Stimulated activated CD8-positive, alpha-beta memory T cell treated with anti-CD3 and anti-CD28 coated beads, Interleukin-2, amount 100 ng/mL, for 1 hour (primary cell): ENCODE measurements at places on chromosomes 2 and 18.

DNA sequence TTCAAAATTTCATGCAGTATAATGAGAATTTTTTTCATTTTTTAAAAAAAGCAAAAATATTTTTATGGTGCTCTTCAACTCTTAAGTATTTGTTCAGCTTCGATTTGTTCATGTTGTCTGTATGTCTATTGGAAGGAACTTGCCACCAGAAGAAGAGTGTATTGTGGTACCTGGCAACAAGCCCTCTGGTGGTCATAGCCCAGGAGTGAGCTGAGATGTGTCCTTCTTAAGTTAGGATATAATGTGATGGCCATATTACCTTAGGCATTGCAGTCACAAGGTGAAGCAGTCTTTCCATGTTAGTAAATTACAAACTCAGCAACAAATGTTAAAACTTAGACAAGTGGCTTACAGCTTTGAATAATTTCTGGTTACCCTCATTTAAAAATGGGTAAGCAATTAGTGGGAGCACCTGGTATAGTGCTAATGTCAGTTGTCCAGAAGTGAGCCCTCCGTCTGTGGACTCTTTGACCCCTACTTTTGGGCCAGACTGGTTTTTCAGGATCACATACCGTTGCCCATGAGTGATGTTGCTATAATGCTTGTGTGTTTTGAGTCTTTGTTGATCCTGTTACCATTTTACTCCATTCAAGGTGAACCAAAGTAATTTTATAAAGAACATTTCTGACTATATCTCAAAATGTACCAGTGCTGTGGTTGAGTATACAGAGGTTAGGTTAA, 57.4 kb downstream of the MYO1B start:
- no peak for DNase-seq

GRCh38 chr18:40035966-40036365, 1919.1 kb upstream of the PIK3C3 start:
- no peak for DNase-seq

DNA sequence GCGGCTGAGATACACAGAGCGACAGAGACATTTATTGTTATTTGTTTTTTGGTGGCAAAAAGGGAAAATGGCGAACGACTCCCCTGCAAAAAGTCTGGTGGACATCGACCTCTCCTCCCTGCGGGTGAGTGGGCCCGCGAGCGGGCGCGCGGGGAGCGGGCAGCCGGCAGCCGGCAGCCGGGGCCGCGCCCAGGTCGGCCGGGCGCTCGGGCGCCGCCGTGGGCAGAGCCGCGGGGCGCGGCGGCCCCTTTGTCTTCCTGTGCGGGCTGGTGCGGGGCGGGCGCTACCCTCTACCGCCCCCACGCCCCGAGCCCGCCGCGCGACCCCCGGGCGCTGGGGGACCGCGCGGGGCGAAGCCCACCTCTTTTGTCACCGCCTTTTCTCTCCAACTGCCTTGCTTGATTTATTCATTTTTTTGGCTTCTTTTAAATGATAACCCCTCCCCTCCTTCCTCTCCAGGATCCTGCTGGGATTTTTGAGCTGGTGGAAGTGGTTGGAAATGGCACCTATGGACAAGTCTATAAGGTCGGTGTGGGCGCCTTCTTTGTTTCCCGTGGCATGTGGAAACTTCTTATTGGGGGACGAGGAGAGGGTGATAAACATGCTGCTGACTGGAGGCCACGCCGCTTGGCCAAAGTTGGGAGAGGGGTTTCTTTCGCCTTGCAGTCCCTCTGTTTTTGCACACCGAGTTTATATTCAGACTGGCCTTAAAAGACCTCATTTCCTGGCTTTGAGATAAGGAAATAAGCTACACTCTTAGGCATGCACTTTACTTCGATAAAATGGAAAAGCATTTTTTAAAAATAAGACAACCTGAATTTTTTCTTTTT, 722 bp downstream of the MAP4K4 start:
- DNase-seq, result no peak

DNA sequence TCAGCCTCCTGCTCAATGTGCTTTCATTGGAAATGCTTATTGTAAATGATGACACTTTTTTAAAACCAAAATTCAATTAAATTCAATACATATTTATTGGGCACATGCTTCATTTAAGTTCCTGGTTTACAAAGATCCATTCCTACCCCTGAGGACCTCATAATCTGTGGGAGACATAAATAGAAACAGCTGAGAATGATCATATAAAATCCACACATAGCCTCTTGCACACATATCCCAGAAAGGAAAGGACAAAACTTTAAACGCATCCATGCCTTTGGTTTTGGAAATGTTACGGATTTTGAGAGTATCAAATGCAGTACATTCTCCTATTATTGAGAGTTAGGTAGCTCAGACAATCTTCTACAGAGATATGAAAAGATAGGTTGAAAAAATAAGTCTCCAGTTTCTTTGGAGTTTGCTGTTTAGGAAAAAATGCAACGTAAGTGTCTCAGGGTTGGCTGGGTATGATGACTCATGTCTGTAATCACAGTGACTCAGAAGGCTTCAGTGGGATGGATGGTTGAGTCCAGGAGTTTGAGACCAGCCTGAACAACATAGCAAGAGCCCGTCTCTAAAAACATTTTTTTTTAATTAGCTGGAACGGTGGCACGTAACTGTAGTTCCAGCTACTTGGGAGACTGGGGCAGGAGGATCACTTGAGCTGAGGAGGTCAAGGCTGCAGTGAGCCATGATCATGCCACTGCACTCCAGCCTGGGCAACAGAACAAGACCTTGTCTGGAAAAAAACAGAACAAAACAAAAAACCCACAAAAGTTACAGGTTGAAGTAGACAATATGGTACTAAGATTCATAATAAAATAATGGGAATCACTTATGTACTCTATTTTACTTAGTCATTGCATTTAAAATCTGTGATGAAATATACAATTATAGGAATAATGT, 3.9 kb upstream of the PRELID3A start:
- no peak for DNase-seq

DNA sequence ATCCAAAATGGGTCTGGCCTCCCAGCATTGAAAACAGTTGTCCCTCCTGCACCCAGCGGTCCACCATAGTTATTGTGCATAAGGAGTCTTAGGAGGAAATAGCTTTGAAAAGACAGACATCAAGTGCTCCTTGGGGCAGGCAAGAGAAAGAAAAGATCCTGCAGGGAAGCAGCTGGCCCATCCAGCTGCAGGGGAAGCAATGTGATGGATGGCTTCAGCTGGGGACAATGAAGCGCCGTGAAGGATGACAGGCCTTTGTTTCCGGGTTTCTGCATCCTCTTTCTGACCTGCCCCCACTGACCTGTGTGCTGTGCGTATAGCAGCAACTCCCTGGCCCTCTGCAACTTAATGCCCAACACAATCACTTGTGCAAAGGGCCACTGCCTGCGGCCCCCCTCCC, 142.9 kb upstream of the NCKAP5 start:
- DNase-seq, result no peak

DNA sequence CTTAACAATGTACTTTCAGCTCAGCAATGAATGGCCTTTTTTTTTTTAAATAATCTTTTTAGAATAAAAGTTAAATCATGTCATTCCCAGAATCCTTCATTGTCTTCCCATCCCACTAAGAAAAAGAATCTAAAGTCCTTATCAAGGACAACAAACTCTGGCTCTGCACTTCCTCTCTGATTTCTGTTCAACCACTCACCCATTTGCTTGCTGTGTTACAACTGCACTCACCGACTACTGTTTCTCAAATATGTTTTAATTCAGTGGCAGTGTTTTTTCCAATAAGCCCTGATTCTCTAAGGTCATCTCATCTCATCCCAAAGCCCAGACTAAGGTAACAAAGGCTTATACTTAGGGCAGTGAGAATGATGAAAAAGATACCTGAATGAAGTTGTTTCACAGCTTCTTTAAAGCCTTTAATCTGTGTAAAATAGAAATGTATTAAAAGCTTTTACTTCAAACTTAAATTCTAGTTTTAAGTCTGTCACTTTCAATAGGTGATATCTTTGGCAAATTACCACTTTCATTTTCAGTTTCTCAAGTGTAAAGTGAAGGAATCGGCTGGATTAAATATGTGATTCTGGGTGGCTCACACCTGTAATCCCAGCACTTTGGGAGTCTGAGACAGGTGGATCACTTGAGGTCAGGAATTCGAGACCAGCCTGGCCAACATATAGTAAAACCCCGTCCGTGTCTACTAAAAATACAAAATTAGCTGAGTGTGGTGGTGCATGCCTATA, 87.6 kb downstream of the RBBP8 start:
- DNase-seq, result no peak

- no peak for DNase-seq
Measured at GRCh38 chr2:222064286-222064685, 234.5 kb downstream of the PAX3 start.

GRCh38 chr2:27255660-27256059, 7.2 kb downstream of the SLC30A3 start:
- DNase-seq, result no peak

DNA sequence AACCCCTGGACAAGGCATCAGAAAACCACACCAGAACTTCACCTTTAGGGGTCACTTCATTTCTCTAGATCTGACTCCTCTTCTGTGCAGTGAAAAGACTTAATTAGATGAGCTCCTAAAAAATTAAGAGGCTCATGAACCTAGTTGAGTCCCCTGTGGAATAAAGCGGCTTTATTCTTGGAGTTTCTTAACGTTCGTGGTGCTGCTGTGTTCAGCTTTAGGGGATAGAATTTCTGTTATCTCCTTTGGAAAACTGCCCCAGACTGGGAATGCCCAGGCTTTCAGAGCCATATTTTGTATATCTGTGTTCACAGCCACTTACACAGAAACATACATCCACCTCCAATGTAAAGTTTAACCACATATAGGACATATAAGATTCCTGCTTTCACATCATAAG, 165.8 kb downstream of the ANTXR1 start:
- no peak for DNase-seq

GRCh38 chr18:49456794-49457193, 3.7 kb downstream of the DYM start:
- DNase-seq, result no peak

DNA sequence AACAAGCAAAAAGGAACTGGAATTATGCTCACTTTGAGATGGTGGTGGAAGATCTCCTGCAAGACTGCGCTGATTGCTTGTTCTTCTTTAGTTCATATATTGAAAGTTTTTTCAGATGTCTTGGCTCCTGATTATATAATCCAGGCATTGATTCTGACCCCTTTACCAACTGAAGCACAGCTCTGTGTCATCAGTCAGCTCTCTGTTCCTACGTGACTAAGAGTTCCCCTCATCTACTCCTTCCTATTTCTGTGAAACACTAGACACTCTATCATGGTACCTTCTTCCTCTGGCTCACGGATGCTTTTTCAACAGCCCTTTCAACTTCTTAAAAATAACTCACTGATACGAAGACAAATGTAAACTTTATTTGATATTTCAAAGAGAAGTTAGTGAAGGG, 788.6 kb downstream of the SOCS6 start:
- DNase-seq, result no peak

DNA sequence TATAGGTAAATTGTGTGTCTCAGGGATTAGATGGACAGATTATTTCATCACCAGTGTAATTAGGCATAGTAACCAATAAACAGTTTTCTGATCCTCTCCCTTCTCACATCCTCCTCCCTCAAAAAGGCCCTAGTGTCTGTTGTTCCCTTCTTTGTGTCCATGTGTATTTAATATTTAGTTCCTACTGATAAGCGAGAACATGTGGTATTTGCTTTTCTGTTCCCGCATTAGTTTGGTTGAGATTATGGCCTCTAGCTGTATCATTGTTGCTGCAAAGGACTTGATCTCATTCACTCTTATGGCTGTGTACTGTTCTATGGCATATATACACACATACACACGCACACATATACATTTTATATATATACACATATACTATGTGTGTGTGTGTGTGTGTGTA, 866.2 kb downstream of the CCDC85A start:
- DNase-seq, result no peak

GRCh38 chr2:183991968-183992367, 606.4 kb upstream of the ZNF804A start:
- DNase-seq, result no peak

DNA sequence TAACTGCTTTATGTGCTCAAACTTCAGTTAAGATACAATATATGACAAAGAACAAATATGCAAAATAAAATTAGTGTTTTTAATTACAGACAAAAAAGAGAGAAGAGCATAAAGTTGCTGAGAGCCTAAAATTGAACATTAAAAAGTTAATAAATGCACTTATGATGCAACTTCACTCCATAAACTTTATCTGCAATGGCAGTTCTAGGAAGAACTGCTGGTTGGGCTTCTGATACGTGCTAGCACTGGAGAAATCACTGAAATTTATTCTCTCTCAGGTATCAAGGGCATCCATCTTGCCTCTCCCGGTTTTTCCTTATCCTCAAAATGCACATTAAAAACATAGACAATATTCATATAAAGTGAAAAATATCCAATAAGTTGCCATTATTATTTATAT, 35.7 kb downstream of the MYO3B start:
- DNase-seq, result no peak

DNA sequence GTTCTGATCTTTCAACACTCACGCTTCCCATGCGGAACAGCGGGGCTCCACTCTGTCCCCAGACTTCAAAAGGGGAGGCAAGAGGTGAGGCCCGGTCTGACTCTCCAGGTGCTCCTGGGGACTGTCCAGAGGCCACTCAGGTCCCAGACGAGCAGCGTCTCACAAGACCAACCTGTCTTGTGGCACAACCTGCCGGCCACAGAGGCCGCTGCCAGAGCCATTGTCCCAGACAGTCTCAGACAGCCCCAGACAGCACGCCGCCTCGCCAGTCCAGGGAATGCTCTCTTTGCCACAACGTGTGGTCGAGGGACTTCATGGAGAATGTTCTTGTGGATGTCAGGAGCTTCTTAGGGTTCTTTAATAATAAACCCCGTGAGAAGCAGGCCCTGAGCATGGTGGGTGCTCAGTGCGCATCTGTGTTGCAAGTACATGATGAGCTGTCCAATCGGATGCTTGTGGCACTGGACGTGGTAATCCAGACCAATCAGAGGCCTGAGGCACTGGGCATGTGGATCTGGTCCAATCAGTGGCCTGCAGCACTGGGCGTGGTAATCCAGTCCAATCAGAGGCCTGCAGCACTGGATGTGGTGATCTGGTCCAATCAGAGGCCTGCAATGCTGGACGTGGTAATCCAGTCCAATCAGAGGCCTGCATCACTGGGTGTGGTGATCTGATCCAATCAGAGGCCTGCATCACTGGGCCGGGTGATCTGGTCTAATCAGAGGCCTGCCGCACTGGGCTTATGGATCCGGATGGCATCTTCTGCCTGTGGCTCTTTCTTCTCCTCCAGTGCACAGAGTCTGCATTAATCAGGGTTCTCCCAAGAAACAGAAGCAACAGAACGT, 76.4 kb downstream of the TMEM18 start:
- DNase-seq, result no peak

GRCh38 chr2:71208756-71209155, 18.1 kb downstream of the PAIP2B start:
- no peak for DNase-seq

DNA sequence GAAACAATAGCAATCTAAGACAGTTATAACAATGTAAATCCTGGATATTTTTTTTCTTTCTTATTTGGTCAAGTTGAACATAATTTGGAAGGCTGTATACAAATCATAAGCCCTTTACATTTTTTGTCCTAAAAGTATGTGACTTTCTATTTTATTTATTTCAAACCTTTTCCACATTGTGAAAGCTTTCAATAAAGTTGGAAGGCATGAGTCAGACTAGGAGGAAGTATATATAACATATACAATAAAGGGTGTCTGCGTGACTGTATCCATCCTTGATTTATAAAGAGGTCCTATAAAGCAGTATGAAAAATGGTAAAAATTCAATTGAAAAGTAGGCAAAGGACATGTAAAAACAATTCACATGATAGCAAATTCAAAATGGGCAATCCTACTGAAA, 44.4 kb downstream of the CRACDL start:
- no peak for DNase-seq
